ENCODE measurements at places on chromosomes 12 and 14. TPM values are rescaled to one million over a fixed set of nuclear protein-coding genes. Genes with fewer than 3 reads are reported as not detected.

DNA sequence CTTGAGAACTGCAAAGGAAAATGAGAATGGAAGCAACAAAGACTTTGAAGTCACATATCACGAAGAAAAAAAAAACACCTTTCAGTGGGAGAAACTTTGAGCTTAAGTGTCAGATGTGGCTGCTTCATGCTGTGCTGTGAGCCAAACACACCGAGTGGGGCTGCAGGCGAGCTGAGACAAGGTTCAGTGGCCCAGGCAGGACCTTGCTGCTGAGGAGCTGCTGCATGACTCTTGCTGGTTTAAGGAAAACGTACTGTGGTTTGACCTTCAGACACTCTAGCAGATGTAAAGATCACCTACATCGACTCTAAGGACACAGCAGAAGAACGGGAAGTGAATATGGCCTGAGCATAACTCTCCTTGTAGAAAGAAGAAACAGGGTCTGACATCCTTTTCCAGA is 118.1 kb upstream of the OR4E1 start:
- H3K27me3 ChIP-seq, result peaks cover 20% of the 10 kb centered on the region
- H3K4me1 ChIP-seq, result no peaks in the 10 kb centered on the region
- no peak overlapping the region for H3K4me3 ChIP-seq
- DNase-seq, result no peak

GRCh38 chr12:124548854-124549378 is 18.5 kb downstream of the NCOR2 start:
- no peaks in the 10 kb centered on the region for H3K27me3 ChIP-seq
- H3K4me3 ChIP-seq, result no peak overlapping the region
- H3K4me1 ChIP-seq, result peaks cover 60% of the 10 kb centered on the region
- H3K27ac ChIP-seq, result no peak overlapping the region
- H3K36me3 ChIP-seq, result no peaks in the 10 kb centered on the region

GRCh38 chr14:103746701-103747100 is 31.1 kb downstream of the ZFYVE21 start:
- H3K27ac ChIP-seq, result no peak overlapping the region
- H3K4me1 ChIP-seq, result no peaks in the 10 kb centered on the region
- DNase-seq, result no peak
- H3K4me3 ChIP-seq, result no peak overlapping the region
- H3K36me3 ChIP-seq, result no peaks in the 10 kb centered on the region

Gene RAPGEF3
- 1.8 TPM for total RNA-seq

DNA sequence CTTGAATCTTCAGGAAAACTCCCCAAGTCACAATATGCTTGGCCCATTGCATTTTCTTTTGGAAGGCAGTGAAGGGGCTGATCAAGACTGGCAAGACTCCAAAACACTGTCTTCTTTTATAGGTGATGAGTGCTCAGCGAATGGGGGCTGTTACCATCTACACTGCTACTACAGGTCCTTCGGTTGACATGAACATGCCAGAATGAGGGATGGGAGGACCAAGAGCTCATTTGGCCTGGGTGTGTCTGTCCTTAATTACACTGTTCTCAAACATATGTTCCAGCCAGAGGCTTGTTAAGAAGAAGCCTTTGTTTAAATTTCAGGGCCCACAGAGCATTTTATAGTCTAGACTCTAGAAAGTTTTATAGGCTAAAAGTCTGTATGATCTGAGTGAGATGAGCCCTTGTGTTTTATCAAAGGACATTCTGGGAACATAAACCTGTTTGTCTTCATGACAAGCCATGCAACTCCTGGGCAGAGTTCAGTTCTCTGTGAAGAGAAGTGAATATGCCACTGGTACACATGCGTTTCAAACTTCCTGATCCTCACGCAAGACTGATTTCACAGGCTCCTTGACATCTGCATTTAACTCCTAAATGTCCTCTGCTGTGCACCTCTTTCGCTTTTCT is 4.7 kb upstream of the FAM234B start:
- no peaks in the 10 kb centered on the region for H3K36me3 ChIP-seq
- H3K27me3 ChIP-seq, result no peaks in the 10 kb centered on the region
- no peak overlapping the region for H3K4me3 ChIP-seq
- DNase-seq, result no peak
- H3K4me1 ChIP-seq, result peaks cover 5% of the 10 kb centered on the region
- no peak overlapping the region for H3K27ac ChIP-seq

Gene CAPZA3
- total RNA-seq, result not detected

- H3K4me1 ChIP-seq, result no peaks in the 10 kb centered on the region
- no peak for DNase-seq
- H3K4me3 ChIP-seq, result no peak overlapping the region
- H3K27me3 ChIP-seq, result no peaks in the 10 kb centered on the region
- no peaks in the 10 kb centered on the region for H3K36me3 ChIP-seq
Measured at GRCh38 chr12:26428420-26428819, 233.0 kb downstream of the SSPN start.

Gene GPR137C
- 0.89 TPM for total RNA-seq

Gene ACOT6
- not detected for total RNA-seq

DNA sequence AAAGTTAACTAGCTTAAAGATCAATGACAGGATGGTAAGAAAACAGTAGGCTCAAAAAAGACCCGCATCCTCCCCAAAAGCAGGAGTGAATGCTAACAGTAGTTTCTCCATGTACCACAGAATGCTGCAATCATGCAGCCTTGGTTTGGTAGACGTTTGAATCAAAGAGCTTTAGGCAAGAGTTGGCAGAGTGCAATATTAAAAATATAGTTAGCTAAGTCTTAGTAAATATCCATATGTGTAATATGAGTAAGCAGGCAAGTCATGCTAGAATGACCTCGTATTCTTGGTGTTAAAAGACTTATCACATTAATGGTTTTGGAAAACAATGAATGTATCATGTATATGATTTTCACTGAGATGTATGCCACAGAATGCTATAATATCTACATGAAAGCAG is 18.8 kb upstream of the KLRF1 start:
- H3K4me1 ChIP-seq, result no peaks in the 10 kb centered on the region
- no peaks in the 10 kb centered on the region for H3K36me3 ChIP-seq
- no peak for DNase-seq

Gene ZNF605
- 0.02 TPM for total RNA-seq

DNA sequence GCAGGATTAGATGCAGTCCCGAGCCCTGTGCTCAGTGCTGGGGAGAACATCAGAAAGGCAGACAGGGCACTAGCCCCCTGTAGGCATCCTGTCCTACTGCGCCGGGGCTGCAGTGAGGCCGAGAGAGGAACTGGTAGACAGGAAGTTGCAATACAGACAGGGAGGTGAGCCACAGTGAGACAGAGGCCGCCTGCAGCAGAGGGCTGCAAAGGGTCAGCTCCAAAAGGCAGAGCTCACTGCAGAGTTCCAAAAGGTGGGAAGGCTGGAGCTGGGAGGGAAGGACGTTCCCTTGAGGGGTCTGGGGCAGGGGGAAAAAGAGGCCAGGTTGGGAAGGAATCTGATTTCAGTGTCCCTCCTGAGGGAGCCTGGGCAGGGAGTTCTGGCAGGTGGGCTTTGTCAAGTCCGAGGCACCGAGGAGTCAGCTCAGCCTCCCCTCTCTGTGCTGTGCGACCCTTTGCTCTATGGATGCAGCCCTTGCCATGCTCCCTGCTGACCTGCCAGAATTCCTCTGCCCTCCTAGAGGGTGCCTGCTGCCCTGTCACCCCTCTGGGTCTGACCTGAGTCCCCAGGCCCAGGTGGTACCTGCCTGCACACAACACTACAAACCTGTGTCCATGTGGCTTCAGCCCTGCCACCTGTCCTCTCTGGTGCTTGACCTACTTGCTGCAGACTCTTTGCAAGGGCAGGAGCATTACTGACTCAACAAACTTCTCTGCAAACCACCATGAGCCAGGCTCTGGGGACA is 63.5 kb downstream of the PRMT8 start:
- H3K4me3 ChIP-seq, result no peak overlapping the region
- peaks cover 62% of the 10 kb centered on the region for H3K27me3 ChIP-seq
- H3K4me1 ChIP-seq, result no peaks in the 10 kb centered on the region

DNA sequence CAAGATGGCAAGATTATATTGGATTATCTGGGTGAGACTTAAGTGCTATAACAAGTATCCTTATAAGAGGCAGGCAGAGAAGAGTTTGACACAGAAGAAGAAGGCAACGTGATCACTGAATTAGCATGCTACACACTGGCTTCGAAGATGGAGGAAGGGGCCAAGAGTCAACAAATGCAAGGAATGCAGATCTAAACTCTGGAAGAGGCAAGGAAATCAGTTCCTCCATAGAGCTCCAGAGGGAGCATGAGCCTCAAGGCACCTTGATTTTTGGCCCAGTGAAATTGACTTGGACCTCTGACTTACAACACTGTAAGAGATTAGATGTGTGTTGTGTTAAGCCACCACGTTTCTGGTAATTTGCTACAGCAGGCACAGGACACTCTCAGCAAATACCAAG is 536.4 kb upstream of the SEL1L start:
- H3K4me1 ChIP-seq, result no peaks in the 10 kb centered on the region
- H3K36me3 ChIP-seq, result no peaks in the 10 kb centered on the region
- H3K27ac ChIP-seq, result no peak overlapping the region
- no peak for DNase-seq
- no peak overlapping the region for H3K4me3 ChIP-seq

Gene JDP2
- 25.4 TPM for total RNA-seq

- no peak overlapping the region for H3K4me3 ChIP-seq
- H3K4me1 ChIP-seq, result no peaks in the 10 kb centered on the region
- H3K27ac ChIP-seq, result no peak overlapping the region
- H3K36me3 ChIP-seq, result no peaks in the 10 kb centered on the region
- no peaks in the 10 kb centered on the region for H3K27me3 ChIP-seq
Measured at GRCh38 chr12:132321321-132322118, 7.9 kb downstream of the GALNT9 start.

DNA sequence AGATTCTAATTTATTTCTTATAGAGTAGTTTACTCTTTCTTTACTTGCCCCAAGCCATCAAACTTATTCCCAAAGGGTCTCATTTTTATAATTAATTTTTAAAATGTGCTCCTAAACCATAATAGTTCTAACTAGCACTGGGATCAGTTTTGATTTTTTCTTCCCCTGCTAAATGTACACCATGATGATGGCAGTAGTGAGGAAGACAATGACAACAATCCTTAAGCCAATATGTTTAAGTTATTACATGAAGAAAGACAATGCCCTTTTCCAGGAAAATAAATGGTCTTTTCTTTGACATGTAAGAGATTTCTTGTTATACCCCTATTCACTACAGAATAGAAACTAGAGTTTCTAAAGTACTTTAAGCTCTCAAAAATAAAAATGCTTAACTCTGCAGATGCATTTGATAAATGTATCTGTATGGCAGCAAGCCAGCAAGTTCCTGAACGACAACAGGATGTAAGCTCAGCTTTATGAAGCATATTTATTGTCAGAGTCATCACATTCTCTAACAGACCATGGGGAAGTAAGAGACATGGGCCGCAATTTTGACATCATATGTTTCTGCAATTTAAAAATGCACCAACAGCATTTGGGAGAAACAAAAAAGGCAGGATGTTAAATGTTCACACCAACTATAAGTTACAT is 36.0 kb upstream of the SNX6 start:
- no peak overlapping the region for H3K4me3 ChIP-seq
- H3K27ac ChIP-seq, result no peak overlapping the region
- no peaks in the 10 kb centered on the region for H3K4me1 ChIP-seq
- H3K36me3 ChIP-seq, result no peaks in the 10 kb centered on the region
- H3K27me3 ChIP-seq, result no peaks in the 10 kb centered on the region

Gene RPL10L
- not detected for total RNA-seq

Gene RAB35
- 57.1 TPM for total RNA-seq

GRCh38 chr12:43501703-43502102 is 50.3 kb downstream of the ADAMTS20 start:
- H3K27me3 ChIP-seq, result no peaks in the 10 kb centered on the region
- no peaks in the 10 kb centered on the region for H3K4me1 ChIP-seq
- H3K27ac ChIP-seq, result no peak overlapping the region
- H3K4me3 ChIP-seq, result no peak overlapping the region
- DNase-seq, result peak; percentile 36
- no peaks in the 10 kb centered on the region for H3K36me3 ChIP-seq

DNA sequence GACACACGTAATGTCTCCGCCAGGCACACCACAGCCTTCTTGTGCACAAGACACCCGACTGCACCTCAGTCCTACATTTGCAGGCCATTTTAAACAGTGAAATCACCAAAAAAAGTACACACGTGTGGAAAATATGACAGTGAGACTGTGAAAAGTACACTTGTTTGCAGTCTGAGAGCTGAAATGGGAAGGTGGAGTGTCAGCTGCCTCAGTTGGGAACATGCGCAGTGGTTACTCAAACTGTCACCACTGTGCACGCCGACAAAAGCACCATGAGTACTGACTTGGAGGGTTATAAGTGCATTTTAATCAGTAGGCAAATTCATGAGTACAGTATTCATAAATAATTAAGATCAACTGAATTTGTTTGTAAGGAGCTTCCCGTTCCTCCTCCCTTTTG is 15.8 kb downstream of the VPS33A start:
- no peaks in the 10 kb centered on the region for H3K36me3 ChIP-seq
- DNase-seq, result no peak
- H3K4me3 ChIP-seq, result no peak overlapping the region

Gene RASSF9
- not detected for total RNA-seq

GRCh38 chr12:9742661-9743060 is 9.8 kb upstream of the CLECL1 start:
- no peak overlapping the region for H3K27ac ChIP-seq
- H3K4me1 ChIP-seq, result no peaks in the 10 kb centered on the region
- no peak for DNase-seq
- peaks cover 17% of the 10 kb centered on the region for H3K27me3 ChIP-seq

DNA sequence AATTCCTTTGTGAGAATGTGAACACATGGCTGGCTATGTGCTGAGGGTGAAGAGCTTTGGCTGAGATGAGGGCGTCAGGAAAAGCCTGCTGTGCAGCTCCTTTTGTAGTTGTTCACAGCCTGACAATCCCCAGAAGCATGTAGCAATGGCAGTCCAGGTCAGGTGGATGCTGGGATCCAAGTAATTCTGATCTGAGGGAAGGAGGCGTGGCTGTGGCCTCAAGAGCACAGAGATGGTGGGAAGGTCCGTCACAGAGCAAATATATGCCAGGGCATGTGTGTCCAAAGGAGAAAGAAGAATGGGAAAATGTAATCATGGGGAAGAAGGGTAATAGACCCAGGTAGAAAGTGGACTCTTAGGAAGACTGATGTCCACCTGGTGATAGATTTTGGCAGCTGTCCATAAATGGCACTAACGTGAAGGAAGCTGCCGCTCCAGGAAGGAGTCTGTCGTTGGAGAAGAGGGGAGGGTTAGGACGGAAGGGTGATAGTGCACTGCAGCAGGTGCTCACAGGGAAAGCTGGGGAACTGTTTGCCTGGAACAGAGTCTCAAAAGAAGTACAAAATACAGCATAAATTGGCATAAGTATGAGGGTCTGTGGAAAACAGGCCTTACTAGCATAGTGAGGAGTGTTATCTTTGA is 13.8 kb downstream of the MGST1 start:
- peaks cover 21% of the 10 kb centered on the region for H3K36me3 ChIP-seq
- no peak for DNase-seq
- H3K27me3 ChIP-seq, result no peaks in the 10 kb centered on the region
- H3K27ac ChIP-seq, result no peak overlapping the region
- H3K4me1 ChIP-seq, result no peaks in the 10 kb centered on the region

Gene MIPOL1
- total RNA-seq, result 15.4 TPM

Gene SLC22A17
- total RNA-seq, result 5.9 TPM
